ENCODE measurements at places on chromosomes 5 and 9.
A peak's percentile ranks its signal among the peaks of the same experiment; 100 is the strongest.

- DNase-seq = no peak
Measured at GRCh38 chr5:67875601-67876000, 340.0 kb upstream of the PIK3R1 start.

GRCh38 chr9:90579181-90579580 lies 63.4 kb downstream of the DIRAS2 start:
- no peak for DNase-seq

GRCh38 chr5:95935553-95936100 lies 26.0 kb downstream of the ELL2 start:
- DNase-seq = peak; percentile 77

DNA sequence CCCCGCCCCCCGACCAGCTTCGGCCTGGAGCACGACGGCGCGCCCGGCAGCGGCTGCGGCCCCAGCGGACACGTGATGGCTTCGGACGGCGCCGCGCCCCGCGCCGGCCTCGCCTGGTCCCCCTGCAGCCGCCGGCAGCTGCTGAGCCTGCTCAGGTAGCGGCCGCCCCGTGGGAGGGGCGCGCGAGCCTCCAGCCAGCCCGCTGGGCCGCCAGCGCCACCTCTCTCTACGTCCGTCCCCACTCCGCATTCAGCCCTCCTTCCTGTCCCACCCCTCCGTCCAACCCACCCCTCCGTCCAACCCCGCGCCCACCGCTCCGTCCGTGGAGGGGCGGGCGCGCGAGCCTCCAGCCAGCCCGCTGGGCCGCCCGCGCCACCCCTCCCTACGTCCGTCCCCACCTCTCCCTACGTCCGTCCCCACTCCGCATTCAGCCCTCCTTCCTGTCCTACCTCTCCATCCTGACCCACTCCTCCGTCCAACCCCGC lies 6.5 kb downstream of the ADAMTS13 start:
- peak; percentile 25 for DNase-seq

- no peak for DNase-seq
Measured at GRCh38 chr5:135151256-135151655, 117.2 kb upstream of the PITX1 start.

DNA sequence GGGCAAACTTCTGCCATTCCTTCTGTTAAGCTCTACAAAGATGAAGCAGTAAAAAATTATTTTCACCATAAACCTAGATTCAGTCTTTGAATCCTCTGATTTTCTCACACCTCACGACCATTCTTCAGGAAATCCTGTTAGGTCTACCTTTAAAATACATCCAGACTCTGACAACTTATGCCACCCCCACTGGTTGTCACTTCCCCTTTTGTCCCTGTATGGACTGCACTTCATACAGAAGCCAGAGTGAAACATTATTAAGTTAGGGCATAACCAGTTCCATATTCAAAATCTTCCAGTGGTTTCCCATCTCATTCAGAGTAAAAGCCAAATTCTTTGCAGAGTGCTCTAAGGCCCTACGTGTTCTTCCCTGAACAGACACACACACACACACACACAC lies 499.8 kb downstream of the RASEF start:
- no peak for DNase-seq

- DNase-seq = no peak
Measured at GRCh38 chr5:7208938-7209337, 187.0 kb upstream of the ADCY2 start.

DNA sequence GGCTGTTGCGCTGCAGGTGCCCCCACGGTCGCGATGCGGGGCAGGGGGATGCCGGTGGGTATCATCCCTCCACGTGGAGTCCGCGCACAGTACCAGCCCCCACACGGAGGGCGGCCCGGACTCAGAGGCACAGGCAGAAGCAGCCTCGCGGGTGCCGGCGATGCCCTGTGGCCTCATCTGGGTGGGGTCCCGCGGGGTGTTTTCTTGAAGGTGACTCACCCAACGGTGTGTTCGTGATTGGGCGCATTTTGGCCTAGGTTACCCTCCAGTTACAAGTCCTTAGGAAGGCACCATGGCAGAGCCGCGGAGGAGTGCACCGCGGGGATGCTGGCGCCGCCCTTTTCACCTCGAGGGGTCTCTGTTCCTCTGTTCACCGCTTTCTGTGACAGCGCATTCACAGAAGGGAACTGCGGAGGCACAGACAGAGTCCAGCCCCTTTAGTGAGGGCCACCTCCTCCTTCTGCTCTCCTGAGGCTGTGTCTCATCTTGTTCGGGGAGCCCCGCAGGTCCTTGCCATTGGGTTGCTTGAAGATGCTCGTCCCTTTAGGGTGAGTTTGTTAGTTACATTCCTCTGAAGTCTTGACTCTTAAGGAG lies 21.6 kb upstream of the EXOC3 start:
- no peak for DNase-seq

GRCh38 chr5:127871503-127872153 lies 168.4 kb downstream of the CCDC192 start:
- peak; percentile 81 for DNase-seq

- peak; percentile 2 for DNase-seq
Measured at GRCh38 chr5:166436872-166437271, 1854.6 kb upstream of the WWC1 start.

DNA sequence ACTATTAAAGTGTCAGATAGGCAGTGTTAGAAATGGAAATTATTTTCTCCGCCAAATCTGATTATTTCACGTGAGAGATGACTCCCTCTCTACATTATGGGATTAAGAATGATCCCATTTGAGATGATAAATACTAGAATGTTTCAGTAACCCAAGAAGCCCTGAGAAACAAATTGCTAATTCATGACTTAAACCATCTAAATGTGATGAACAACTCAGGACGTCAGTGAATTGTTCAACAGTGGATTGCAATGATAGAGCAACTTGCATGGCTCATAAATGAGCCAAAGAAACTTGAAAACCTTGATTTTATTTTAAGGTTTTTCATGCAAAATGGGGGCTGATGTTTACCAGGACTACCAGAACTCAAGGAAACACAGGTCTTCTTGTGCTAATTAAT lies 350.5 kb upstream of the WWC1 start:
- DNase-seq = no peak

DNA sequence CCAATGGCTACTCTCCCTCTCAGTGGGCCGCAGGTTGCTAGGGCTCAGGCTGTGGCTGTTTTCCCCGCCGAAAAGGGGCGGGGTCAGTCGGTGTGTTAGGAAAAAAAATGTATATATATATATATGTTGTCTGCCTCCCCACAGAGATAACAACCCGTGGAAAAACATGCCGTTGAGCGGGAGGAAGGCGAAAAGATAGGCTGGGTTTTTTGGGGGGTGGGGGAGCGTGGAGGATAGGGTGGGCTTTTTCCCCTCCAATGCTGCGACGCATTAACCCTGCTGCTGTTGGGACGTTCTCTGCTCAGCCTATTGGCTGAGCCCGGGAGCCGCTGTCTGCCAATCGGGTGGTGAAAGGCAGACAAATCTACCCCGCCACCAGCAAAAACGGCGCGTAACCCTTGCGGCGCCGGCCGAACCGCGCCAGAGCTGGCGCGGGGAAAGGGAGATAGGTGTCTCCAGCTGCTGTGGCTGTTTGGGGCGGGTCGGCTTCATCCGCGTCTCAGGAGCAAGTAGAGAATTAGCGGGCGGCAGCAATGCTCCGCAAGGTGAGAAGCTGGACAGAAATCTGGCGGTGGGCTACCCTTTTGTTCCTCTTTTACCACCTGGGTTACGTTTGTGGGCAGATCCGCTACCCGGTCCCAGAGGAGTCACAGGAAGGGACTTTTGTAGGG lies at the start of gene PCDHGC4:
PCDHGC4 (plus strand) TSS at position 390 of the 671 bp plus-strand sequence; CDS start at position 534, 144 bp downstream.
- peak; percentile 19 for DNase-seq
